ENCODE measurements at places on chromosomes 3 and 15.
A peak's percentile ranks its signal among the peaks of the same experiment; 100 is the strongest.

GRCh38 chr15:58114812-58115211, 23.4 kb upstream of the AQP9 start:
- DNase-seq: no peak

DNA sequence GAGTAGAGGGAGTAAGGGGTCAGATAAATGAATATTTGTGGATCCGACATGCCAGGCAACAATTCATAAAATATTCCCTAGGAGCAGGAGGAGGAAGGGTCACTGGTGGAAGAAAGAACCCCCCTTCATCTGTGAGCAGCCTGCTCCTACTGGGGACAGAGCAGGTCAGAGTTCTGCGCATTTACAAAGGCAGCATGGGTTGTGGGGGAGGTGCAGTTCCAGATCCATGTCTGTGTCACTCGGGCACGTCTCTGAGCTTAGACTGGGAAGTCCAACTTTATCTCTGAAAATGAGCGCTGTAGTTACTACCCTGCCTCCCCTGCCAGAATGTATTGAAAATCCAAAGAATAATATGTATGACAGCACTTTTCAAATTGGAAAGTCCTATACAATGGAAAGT, 115.2 kb downstream of the GABRG3 start:
- no peak for DNase-seq

- DNase-seq: no peak
Measured at GRCh38 chr15:27932600-27932999, 166.5 kb downstream of the OCA2 start.

- DNase-seq: peak; percentile 44
Measured at GRCh38 chr3:194268654-194269512, 82.2 kb downstream of the CPN2 start.

- DNase-seq: no peak
Measured at GRCh38 chr15:59764775-59765174, 75.7 kb upstream of the BNIP2 start.

- DNase-seq: no peak
Measured at GRCh38 chr3:142027735-142028134, 121.6 kb downstream of the TFDP2 start.

DNA sequence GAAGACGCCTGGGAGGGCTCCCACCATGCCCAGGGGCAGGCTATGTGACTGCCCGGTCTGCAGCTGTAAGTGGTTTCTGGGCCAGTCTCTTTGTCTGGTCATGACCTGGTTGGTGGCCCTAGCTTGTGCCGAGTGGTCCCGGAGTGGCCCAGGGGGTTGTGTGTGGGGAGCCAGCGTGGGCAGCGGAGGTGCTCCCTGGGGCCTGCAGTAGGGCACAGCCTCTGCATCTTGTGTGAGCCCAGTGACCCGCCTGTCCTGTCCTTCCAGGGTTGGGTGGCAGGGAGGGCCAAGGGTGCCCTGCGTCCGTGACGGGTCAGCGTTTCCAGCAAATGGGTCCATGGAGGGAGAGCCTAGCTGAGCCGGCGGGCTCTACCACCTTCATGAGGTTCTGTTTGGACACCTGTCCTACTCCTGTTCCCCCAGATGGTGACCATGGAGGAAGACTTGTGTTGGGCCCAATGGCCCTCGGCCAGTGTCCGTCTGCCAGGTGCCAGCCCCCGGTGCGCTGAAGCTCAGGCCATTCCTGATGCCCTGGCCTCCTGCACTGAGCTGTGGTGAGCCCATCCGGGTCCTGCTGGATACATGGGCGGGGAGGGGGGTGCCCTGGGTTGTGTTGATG, 215.4 kb downstream of the SNRPN start:
- peak; percentile 37 for DNase-seq

DNA sequence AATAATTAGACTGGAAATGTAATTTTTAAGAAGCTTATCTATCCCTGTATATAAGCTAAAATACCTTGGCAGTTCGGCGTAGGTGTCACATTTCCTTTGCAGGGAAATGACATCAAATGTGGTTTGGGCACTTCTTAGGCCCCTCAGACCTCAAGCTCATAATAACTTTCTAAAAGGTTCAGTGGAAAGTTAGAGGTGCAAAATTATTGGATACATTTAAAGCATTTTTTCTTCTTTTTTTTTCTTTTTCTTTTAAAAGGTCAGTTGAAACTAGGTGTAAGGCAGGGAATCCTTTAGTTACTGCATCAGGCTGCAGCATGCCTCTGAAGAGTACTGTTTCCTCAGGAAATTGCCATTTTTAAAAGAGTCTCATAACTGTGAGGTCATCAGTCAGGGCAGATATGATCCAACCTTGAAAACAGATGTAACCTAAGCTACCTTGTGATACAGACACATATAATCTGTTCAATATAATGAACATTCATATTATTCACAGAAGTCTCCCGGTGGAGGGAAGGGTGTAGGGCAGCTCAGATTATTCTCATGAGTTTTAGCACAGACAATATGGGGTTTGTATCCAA, 4.8 kb downstream of the SACM1L start:
- no peak for DNase-seq

DNA sequence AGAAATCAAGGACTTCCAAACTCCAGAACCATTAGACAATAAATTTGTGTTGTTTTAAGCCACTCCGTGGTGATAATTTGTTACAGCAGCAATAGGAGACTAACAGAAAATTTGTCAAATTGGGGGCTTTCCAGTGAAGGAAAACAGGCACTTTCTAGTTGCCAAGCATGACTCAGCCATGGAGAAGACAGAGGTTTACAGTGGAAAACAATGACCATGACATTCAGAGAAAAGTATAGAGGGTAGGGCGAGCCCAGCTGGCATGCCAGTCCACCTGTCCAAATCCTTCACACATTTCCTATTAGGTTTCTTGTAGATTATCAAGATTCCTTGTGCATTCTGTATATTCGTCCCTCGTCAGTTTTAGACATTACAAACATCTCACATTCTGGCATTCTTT, 24.9 kb downstream of the SLCO2A1 start:
- no peak for DNase-seq

Measured in left forelimb (tissue), 1 donor.